ENCODE measurements at places on chromosomes 12 and 14. TPM values are rescaled to one million over a fixed set of nuclear protein-coding genes. Genes with fewer than 3 reads are reported as not detected.

IRAK3 gene
- 18.7 TPM for total RNA-seq

GPR84 gene
- total RNA-seq: 0.27 TPM

TEX22 gene
- total RNA-seq: not detected

GRCh38 chr14:31229638-31230572 lies 22.3 kb upstream of the HECTD1 start:
- no peak for DNase-seq
